ENCODE measurements at places on chromosomes 6 and 20. TPM values are rescaled to one million over a fixed set of nuclear protein-coding genes. Genes with fewer than 3 reads are reported as not detected.

Gene C6orf163
- total RNA-seq, result 1.9 TPM

Gene KHDC1
- total RNA-seq, result 6.8 TPM

Gene TXNDC5
- 36.9 TPM for total RNA-seq

Gene DSP
- total RNA-seq, result 0.13 TPM

Gene RTF2
- total RNA-seq, result 125 TPM

Gene ZNF391
- 1.1 TPM for total RNA-seq

Gene ZKSCAN8
- 18.7 TPM for total RNA-seq

Gene CALHM6
- total RNA-seq, result 20.6 TPM

Gene DNMT3B
- total RNA-seq, result 10.0 TPM

Gene KIF25
- total RNA-seq, result not detected

Gene C6orf52
- 2.3 TPM for total RNA-seq

Gene ZNF334
- 1.1 TPM for total RNA-seq

Gene GRM1
- total RNA-seq, result not detected

Gene WFDC8
- not detected for total RNA-seq

Gene SNAI1
- total RNA-seq, result 0.47 TPM

Gene XRN2
- 57.7 TPM for total RNA-seq

Gene NQO2
- total RNA-seq, result 21.2 TPM

Gene E2F1
- total RNA-seq, result 74.5 TPM

Gene STK38
- total RNA-seq, result 53.5 TPM

Gene RARS2
- 21.4 TPM for total RNA-seq

Gene COL11A2
- total RNA-seq, result 0.71 TPM

Gene SLC9A8
- 19.4 TPM for total RNA-seq

Gene MSH5
- total RNA-seq, result 64.8 TPM

Gene MRPL18
- total RNA-seq, result 91.3 TPM

Gene FARS2
- 20.2 TPM for total RNA-seq

Gene UST
- total RNA-seq, result 0.42 TPM

Gene HLA-F
- total RNA-seq, result 170 TPM

Gene GJA10
- total RNA-seq, result not detected
